Natural killer cell (primary cell): ENCODE measurements at places on chromosomes 3 and 15. TPM values are rescaled to one million over a fixed set of nuclear protein-coding genes. Genes with fewer than 3 reads are reported as not detected.

GRCh38 chr3:189058071-189058470 is 113.7 kb upstream of the TPRG1 start:
- DNase-seq, result no peak

The NR1D2 gene
- 92.1 TPM for total RNA-seq

DNA sequence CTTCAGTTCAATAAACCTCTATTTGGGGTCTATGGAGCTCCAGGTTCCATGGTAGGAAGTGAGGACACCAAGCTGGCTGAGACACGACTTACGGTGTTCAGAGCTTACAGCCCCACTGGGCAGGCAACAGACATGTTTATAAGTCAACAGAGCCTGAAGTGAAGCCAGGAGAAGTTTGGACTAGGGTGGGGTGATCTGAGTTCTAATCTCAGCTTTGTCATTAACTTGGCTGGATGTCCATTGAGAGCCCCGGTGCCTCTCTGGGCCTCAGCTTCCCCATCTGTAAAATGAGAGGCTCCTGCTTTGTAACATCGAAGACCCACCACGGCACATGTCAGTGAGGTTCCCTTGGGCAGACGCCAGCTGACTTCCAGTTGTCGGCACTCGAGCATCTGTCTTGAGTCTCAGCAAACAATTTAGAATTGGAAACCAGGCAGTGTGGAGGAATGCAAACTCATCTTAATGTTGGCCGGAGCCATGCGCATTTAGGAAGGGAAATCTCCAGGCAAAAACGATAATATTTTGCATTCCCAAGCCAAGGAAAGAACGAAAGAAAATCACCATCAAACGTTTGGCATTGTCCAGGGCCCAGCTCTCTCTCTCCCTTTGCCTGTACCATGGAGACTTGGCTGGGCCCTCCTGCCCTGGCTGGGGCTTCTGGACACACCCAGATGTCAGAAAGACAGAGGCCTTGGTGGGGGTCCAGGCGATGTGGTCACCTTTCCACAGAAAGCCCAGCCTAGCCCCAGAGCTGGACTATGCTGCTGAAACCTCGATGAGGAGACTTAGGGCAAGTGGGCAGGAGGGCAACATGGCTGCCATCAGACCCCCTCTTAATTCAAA is 18.4 kb downstream of the ITGA11 start:
- DNase-seq, result no peak

DNA sequence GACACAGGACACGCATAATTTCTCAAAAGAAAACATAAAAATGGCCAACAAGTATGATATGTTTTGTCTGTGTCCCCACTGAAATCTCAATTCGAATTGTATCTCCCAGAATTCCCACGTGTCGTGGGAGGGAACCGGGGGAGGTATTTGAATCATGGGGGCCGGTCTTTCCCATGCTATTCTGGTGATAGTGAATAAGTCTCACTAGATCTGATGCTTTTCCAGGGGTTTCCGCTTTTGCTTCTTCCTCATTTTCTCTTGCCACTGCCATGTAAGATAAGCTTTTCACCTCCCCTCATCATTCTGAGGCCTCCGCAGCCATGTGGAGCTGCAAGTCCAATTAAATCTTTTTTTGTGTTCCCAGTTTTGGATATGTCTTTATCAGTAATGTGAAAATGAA is 12.1 kb upstream of the POU1F1 start:
- DNase-seq, result no peak

- DNase-seq, result no peak
These were observed 1.2 kb downstream of the ERC2 start for GRCh38 chr3:56467108-56467507.

DNA sequence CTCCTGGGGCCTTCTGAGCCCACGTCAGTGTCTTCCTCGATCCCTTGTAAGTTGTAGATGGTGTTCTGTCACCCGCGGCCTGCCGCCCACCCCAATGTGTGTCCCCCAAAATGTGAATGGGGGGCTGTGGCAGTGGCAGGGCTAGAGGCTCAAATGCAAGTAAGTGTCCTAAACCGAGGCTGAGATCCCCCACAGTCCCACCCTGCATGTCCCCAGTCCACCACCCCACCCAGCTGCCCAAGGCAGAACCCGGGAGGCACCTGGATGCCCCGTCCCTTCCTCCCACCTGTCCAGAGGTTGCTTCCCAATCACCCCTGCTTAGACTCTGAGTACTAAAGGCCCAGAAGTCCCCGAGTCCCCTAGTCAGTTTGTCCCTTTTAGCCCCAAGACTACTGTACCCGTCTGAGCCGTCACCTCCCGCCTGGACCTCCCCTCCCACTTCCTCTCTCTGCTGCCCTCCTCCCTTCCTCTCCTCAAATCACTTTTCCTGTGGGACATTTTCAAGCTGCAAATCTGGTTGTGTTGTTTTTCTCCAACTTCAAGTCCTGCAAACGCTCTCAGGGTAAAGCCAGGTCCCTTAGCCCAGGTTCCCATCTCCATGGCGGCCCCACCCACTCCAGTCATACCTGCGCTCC is 11.8 kb upstream of the PLXND1 start:
- no peak for DNase-seq

DNA sequence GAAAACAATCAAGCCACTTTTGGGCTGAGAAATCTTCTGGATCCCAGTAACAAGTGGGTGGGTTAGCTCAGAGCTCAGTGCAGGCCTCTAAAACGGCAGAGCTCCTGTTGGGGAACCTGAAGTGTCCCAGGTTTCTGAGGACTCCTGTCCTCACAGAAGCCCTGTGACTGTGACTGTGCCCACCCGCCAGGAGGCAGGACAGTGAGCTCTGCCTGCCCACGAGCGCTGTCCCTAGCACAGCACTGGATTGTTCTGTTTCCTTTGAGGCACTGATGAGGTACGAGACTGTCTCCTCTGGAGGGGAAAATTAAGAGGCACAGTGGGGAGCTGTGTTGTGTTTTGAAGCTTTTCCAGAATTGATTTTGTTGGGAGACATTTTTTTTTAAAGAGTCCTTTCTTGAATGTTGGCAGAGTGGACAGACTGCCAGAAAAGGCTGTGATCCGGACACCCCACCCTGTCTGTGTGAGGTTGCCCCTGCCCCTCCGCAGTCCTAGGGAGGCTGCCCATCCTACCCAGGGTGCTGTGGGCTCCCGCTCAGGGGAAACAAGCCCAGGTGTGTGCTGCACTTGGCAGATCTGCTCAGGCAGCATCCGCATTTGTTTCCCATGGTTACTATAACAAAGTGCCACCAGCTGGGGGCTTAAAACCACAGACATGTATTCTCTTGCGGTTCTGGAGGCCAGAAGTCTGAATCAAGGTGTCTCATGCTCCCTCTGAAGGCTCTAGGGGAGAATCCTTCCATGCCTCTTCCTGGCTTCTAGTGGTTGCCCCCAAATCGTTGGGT is 66.6 kb upstream of the LARS2 start:
- DNase-seq, result no peak

The HPS3 gene
- 19.6 TPM for total RNA-seq

The C3orf49 gene
- total RNA-seq, result not detected

- no peak for DNase-seq
These were observed 38.5 kb downstream of the RPLP1 start for GRCh38 chr15:69491038-69491505.

DNA sequence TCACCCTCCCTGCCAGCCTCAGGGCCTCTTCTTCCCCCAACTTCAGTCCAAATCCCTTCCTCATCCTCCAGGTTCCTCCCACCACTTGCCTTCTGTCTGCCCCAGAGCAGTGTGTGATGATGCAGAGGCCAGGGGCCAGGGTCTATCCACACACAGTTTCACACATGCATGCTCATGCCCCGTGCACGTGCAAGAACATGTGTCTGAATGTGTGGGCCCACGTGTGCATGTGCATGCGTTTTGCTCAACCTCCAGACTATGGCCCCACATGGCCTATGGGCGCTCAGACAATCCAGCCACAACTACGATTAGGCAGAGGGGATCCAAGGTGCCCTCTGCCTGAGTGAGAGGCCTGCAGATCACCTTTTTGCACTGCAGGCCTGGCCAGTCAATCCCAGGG is 32.3 kb upstream of the SLC6A1 start:
- no peak for DNase-seq

GRCh38 chr3:126557415-126557745 is 1.4 kb downstream of the C3orf22 start:
- no peak for DNase-seq

The ATP11B gene
- total RNA-seq, result 174 TPM

DNA sequence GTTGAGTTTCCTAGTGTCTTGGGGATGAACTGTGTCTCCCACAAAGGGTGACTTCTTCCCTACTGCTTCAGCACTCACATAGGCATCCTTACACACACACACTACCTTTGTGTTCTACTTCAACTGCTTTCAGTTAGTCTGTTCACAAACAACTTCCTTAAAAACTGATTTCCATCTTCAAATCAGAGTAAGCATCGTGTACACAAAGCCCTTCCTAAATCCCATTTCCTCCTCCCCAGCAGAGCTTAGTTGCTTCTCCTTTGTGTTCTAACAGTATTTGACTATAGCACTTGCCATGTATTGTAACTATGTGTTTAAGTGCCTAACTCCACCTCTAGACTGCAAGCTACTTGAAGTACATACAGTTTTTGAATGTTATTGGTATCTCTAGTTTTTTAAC is 71.7 kb downstream of the TNIK start:
- DNase-seq, result no peak
